ENCODE measurements at places on chromosomes 1 and 21. TPM values are rescaled to one million over a fixed set of nuclear protein-coding genes. Genes with fewer than 3 reads are reported as not detected.

Gene CELA3B
- not detected for total RNA-seq

Gene CRNN
- not detected for total RNA-seq

Gene CENPS
- total RNA-seq, result 3.5 TPM

Gene RAB3GAP2
- total RNA-seq, result 34.6 TPM

Gene OLIG2
- total RNA-seq, result not detected

Gene TDRD5
- not detected for total RNA-seq

Gene TMEM9
- total RNA-seq, result 14.3 TPM

Gene HSPG2
- total RNA-seq, result 5.1 TPM

Gene SPRR2F
- not detected for total RNA-seq

Gene KRTAP10-6
- not detected for total RNA-seq

Gene NBPF1
- 5.4 TPM for total RNA-seq

Gene AADACL4
- not detected for total RNA-seq

Gene SH2D1B
- not detected for total RNA-seq

GRCh38 chr1:164728719-164729118 lies 169.7 kb downstream of the PBX1 start:
- no peak for DNase-seq

DNA sequence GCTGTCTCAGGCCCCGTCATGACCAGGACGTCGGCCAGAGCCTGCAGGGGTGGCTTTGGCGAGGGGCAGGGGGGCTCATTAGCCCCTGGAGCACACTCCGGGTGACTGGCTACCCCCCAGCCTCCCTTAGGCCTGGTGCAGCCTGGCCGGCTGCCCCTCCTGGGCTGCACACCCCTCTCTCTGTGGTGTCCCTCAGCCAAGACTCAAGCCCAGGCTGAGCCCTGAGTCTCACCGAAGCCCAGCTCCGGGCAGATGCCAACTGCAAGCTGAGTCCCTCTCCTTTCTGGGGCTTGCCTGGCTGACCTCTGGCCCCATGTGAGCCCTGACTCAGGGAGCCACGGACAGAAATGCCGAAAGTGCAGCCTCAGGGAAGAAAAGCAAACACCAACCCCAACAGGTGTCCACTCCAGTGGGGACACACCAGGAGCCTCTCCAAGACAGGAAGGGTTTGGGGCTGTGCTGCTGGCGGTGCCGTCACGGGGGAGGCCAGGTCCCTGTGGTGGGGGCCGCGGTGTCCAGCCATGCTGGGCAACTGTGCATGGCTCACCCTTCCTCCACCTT lies 5.3 kb upstream of the IBA57 start:
- DNase-seq, result no peak

- DNase-seq, result no peak
Observed at GRCh38 chr1:220300442-220301121, 28.3 kb upstream of the RAB3GAP2 start.

GRCh38 chr1:241641773-241642592 lies 1.8 kb upstream of the CHML start:
- DNase-seq, result no peak

DNA sequence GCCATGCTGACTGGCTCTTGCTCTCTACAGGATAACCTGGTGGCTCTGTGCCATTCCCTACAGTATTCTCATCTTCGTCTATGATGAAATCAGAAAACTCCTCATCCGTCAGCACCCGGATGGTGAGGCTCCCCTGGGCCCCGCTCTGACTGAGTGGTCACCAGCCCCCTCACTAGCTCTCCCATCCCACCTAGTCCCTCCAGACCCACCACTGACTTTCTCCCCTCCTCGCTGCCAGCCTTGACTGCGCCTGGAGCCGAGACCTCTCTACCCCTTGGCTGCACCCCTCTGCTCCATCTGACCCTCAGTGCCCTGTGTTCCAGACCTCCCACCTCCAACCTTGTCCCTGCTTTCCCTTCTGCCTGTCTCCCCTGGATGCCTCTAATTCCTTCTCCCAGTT lies 4.1 kb upstream of the CASQ1 start:
- no peak for DNase-seq

GRCh38 chr1:100249155-100249536 lies 488 bp downstream of the DBT start:
- peak; percentile 30 for DNase-seq

DNA sequence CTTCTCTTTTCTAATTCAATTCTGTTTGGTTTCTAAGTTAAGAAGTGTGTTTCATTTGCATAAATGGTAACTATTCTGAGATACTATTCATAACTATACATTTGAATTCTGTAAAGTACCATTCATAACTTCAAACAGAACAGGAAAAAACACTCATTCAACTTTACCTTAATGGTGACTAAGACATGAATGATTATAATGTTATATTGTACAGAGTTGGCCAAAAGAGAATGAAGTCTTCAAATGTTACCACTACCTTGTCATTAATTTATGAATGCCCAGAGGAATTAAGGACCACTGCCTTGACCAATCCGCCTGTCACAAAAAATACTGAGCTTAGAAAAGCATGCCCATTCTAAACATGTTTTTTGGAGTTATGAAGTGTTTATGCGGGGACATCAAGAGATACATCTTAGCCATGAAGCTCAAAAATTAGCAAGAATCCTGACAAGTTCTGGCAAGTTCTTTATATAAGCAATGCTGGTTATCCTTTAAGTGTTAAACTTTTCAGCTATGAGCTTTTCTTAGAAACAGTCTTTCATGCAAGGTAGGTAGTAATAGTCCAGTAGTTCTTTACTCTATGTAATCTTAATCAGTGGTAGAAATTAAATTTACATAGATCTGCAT lies 7.9 kb downstream of the WASF2 start:
- no peak for DNase-seq

DNA sequence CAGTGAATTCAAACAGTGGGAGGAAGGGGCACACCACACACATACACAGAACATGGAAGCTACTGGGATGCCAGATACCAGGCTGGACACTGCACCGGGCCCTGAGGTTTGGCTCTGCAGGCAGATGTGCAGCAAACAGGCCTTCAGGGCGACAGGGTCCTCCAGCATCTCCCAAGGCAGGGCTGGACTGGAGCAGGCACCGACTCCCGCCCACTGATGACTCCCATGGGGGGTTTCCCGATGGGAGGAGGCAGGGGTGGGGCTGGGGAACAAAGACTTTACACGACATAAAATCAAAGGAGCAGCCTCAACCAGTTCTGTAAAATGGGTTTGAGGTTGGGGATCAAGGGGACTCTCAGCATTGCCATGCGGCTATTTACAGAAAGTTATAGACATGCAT lies 118.1 kb downstream of the SYT2 start:
- DNase-seq, result no peak

GRCh38 chr1:145696630-145696960 lies 10.6 kb downstream of the PDZK1 start:
- no peak for DNase-seq

DNA sequence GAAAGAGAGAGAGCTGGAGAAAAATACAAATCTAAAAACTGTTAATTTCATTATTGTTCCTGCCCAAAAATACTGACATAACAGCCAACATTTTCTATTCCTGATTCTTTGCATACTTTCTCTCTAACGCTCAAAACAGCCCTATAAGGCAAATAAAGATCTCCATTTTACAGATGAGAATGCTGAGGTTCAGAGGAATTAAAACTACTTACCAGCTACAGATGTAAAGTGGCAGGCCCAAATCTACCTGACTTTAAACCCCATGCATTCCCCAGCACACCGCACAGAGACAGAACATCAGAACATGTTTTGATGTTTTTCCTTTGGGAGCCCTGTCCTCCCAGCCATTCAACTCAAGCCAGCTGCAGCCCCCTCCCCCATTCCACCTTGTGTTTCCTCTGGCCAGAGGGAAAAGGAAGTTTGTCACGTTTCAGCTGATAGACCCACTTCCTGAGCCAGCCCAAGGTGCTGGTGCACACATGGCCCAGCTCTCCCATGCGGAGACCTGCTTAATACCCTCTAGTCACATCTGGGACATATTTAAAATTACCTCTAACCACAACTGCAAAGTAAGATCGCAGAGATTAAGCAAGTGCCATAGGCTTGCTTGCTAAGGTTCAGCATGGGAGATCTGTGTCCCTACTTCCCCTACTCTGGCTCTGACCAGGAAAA lies 133.1 kb upstream of the NFIA start:
- no peak for DNase-seq

- DNase-seq, result no peak
Observed at GRCh38 chr1:41617336-41617735, 132.9 kb upstream of the EDN2 start.

- DNase-seq, result peak; percentile 31
Observed at GRCh38 chr1:93750955-93751354, 69.3 kb upstream of the BCAR3 start.

- no peak for DNase-seq
Observed at GRCh38 chr1:95364546-95364945, 130.5 kb downstream of the RWDD3 start.

DNA sequence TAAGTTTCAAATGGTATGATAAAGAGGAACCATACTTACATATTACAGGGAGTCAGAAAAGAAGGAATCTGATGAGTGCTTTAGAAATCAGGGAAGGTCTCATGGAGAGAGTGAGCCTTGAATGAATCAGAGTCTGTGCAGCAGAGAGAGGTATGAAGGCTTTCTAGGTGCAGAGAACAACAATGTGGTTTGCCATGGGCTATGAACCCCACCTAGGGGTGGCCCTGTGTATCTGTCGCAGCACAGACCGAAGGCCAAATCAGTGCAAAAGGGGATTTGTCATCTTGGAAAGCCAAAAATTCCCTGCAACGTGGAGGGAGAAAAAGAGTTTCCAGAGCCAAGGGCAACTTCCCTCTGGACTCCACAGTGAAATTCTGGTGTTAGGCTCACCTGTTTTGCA lies 3.5 kb downstream of the PAPPA2 start:
- DNase-seq, result no peak

- DNase-seq, result no peak
Observed at GRCh38 chr1:40784141-40784770, 669 bp downstream of the KCNQ4 start.

DNA sequence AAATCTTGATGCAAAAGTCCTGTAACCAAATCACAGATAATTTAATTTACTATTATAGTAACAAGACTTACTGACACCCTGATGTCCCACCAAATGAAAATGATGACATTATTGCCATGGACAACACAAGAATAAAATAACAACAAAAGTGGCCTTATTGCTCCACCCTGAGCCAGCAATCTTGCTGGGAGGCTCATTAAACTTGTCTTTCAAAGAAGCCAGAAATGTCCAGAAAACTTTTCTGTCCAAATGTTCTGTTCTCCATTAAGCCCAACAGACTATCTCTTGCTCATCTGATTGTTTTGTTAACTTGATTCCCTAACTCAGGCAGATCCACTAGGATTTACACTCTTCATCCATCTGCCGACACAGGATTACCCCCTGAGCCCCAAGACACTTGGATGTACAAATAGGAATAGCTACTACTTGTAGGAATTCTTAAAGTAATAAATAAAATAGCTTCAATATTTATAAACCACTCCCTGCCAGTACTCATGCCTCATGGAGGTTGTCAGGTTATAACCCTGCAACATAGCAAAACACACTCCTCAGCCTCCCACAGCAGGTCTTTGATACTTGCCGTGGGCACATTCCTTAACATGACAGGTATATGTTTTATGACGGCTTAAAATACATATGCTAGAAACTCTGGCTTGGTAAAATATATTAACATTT lies 84.9 kb downstream of the PTPN14 start:
- DNase-seq, result no peak

DNA sequence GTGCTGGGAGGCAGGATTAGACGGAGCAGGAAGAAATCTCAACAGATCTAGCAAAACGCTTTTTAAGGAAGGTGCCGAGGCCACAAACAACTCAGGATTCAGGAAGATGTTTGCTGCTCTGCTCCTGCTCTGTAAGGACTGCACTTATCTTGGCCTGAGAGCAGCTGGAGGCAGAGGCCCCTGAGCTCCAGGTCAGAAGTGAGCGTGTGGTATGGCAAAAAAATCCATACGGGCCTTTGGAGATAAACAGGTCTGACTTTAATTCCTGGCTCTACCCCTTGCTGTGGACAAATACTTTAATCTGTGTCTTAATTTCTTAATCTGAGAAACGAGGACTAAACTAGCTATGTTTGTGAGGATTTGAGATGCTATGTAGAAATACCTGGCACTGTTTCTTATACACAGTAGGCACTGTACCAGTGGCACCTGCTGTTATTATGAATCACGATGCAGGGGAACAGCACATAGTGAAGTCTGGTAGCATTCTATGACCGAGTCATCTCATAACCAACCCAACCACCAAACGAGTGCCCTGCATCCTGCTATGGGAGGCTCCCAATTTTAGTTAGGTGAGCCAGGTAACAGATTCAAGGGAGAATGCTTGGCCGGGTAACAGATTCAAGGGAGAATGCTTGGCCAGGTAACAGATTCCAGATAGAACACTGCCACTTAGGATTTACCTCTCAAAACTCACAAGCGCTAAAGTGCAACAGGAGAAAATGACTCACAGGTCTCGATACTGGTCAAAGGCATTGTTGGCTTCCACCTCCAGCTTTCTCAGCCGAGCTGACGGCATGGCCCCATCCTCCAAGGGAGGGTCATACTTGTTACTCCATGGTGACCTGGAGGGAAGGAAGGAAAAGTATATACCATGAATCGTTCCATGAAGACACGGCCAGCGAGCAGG lies 65.9 kb downstream of the SLC66A1 start:
- no peak for DNase-seq

- no peak for DNase-seq
Observed at GRCh38 chr1:14366091-14367018, 232.1 kb upstream of the KAZN start.

- no peak for DNase-seq
Observed at GRCh38 chr1:197145446-197146024, 934 bp downstream of the ASPM start.

- DNase-seq, result no peak
Observed at GRCh38 chr1:13597166-13597565, 13.5 kb downstream of the PDPN start.

DNA sequence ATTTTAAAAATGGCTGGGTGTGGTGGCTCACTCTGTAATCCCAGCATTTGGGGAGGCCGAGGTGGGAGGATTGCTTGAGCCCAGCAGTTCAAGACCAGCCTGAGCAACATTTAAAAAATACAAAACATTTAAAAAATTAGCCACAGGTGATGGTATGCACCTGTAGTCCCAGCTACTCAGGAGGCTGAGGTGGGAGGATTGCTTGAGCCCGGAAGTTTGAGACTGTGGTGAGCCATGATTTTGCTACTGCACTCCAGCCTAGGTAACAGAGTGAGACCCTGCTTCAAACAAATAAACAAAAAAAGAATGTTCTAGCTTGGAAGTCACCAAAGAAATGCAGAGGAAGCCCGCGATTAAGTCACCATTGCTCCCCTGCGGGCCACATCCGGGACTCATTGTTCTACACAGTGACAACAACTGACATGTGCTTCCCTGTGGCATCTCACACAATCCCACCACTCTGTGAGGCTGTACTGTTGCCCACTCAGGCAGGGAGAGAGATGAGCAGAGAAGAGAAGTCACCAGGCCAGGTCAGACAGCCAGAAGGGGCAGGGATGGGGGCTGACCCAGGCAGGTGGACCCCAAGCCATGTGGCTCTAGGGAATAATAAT lies 18.4 kb upstream of the SPATC1L start:
- no peak for DNase-seq
